ENCODE measurements at places on chromosomes 2 and 18.

DNA sequence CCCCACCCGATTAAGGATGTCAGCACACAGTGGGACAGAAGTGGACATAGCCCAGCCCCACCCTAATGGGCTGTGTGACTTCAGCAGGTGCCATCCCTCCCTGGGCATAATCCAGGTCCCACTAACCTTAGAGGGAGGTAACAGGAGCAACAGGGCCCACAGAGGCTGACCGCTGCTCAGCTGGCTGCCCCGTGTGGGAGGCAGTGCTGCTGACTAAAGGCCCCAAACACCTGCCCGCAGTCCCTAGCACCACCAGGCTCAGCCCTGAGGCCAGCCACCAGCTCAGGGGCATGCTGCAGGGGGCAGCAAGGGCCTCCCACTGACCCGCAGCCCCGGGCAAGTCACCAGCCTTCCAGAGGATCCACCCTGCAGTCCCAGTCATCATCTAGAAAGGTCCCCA is 14.6 kb downstream of the BIN1 start:
- no peak for DNase-seq

GRCh38 chr2:208090420-208090819 is 33.9 kb downstream of the CRYGD start:
- no peak for DNase-seq

GRCh38 chr2:137942037-137942832 is 22.0 kb upstream of the HNMT start:
- DNase-seq = no peak

DNA sequence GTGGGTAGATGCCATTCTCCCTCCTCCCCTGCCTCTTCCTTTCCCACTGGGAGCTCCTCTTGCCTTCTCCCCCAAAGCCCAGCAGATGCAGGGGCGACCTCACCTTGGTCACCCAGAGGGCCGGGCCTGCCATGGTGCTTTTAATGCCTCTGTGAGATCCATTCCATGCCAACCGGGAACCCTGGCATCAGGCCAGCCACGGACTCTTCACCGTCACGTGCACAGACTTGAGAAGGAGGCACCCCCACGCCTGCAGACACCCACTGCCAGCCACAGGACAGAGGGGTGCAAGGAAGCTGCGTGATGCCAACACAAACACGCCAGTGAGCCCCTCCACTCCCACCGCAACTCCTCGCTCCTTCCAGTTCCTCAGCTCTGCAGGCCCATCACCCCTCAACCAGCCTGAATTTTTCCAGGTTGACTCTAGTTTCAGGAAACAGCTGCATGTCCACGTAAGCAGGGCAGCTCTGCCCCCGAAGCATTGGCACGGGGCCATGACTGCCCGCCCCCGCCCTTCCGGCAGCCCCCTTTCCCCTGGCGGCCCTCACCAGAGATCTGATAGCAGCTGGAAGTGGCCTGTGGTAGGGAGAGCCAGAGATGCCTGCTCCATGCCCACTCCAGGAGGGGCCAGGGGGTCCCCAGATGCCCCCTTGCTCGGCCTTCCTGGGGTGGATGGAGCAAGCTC is 50.8 kb downstream of the DNMT3A start:
- DNase-seq = no peak

DNA sequence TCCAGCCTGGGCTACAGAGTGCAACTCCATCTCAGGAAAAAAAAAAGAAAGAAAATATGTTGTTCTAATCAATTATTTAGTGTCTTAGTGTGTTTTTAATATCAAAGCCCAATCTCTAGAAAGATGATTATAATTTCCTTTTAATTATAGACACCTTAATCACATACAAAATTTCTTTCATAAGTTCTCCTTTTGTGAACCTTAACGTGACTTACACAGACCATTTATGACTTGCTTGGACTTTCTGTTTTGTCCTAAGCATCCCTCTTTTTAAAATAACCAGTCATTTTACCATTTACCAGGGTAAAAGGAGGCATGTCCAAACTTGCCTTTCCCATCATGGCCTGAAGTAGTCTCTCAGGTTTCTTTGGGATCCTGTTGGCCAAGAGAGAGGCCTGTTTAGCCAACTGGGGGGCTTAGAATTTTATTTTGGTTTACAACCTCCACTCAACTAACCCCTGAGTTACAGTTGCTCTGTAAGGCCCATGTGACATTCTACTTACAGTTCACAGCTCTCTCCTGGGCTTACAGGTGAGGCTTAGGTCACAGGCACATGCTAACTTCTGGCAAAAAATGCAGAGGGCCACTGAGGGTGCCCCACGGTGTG is 23.9 kb upstream of the GPR155 start:
- no peak for DNase-seq

GRCh38 chr2:52918551-52918950 is 849.1 kb upstream of the CHAC2 start:
- DNase-seq = no peak

- DNase-seq = no peak
Observed at GRCh38 chr2:70793450-70793849, 3.0 kb upstream of the FIGLA start.

DNA sequence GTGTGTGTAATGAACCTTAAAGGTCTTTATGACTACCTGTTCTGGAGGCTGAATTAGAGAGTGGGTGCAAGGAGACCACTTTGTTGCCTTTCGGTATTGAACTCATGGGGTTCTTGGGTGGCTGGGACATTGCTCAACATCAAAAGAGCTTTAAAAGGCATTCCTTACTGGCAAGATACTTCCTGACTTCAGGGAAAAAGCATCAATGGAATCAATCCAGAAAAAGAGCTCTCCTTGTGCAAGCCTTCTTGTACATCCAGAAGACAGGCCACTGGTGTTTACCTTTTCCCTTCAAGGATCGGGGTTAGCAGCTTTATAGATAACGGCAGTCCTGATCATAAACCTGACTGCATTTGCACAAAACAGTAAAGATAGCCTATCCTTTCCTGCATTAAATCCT is 9.5 kb downstream of the PNO1 start:
- DNase-seq = no peak

- no peak for DNase-seq
Observed at GRCh38 chr2:232976666-232977437, 36.2 kb downstream of the NGEF start.

- no peak for DNase-seq
Observed at GRCh38 chr2:215830304-215830703, 183.0 kb downstream of the MREG start.

DNA sequence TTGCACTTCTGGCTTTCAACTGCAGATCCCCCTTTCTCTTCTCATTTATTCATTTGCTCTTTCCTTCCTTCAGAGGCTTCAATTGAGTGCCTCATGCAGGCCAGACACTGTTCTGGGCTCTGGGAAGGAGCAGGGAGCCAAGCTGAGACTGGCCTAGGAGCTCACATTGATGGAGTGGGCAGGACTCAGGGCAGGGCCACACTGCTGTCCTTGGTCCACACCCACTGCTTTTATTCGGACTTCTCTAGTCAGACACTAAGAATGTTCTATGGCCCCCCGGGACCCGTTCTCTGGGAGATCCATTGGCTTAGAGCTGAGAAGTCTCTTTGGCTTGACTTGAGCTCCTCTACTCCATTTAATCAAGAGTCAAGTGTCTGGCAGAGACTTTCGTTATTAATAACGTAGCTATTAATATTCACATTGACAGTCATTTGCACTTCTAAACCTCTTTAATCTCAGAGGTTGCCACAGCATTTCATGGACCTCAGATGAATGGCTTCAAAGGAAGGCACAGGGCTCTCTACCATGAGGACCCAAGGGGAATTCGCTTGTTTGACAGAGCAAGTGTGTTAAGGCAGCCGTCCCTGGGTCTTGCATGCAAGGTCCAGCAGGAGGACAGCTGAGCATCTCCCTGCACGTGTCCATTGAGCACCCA is 20.1 kb downstream of the SH3RF3 start:
- no peak for DNase-seq

DNA sequence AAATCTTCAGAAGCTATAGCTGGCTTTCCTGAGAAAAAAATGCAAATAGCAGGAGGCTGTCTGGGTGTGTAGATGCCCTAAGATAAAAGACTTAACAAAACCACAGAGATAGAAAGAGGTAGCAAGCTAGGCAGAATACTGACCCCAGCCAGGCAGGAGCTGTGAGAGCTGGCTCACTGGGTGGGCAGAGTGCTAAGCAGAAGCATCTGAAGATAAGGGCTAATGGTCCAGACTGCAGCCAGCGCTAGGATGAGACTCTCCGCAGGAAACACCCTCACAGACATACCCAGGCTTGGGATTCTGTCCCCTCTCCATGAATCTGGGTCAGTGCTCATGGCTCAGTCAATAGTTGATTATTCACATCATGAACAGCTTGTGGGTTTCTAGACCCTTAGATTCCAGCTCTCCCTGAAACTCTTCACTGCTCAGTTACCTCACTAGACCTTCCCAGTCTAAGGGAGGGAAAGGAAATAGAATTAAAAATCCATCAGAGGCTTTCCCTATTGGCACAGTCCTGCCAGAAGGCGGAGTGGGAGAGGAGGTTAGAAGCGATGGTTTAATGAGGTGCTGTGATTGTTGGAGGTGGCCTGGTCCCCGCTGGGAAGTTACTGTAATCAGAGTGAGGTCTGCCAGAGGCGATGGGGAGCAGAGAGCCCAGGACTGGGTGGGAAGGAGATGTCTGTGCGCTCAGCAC is 21.4 kb upstream of the CCBE1 start:
- no peak for DNase-seq

DNA sequence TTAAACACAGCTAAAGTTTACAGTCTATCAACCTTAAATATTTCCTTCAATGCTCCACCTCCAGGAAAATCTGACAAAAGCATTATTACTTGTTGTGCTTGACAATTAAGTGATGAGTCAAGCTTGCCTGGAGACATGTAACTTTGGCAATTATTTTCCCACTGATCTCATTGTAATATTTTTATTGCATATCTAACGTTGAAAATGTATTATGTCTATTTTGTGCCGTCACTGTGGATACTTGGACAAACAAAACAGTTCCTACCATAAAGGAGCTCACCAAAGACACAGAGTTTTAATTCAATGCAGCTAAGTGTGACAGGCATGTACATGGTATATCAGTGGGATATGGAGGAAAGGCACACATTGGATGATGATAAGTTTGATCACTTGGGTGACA is 24.7 kb downstream of the RNF103 start:
- DNase-seq = no peak

- DNase-seq = no peak
Observed at GRCh38 chr2:225894236-225894980, 494.9 kb downstream of the NYAP2 start.

GRCh38 chr2:119760956-119761275 is 1.2 kb downstream of the PTPN4 start:
- DNase-seq = no peak

DNA sequence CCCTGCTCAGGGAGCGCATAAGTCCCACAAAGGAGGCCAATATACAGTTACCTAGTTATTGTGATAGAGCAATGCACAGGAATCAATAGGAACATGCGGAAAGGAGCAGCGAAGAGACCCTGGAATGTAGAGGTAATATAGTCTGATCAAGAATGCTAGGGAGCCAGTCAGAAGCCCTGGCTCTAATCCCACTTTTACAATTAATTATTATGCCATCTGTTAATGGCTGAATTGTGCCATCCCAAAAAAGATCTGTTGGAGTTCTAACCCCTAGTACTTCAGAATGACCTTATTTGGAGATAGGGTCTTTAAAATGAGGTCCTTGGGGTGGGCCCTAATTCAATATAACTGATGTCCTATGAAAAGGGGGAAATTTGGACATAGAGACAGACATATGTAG is 7.7 kb upstream of the SPATS2L start:
- DNase-seq = no peak

DNA sequence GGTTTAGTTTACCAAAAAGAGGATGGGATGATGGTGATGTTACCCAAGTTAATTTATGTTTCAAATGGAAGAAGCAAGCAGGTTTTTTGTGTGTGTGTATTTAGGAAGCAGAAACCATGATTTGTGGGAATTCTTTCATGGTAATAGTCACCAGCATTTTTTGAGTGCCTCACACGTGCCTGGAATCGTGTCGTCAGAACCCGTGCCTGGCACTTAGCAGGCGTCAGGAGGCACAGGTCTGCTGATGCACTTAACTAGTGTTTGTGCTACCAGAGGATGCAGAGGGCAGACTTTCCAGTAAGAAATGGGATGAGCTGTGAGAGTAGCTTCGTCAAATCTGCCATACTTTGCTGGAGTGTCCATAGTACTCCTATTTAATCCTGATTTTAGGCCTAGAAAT is 41.1 kb downstream of the LYPD6 start:
- no peak for DNase-seq

DNA sequence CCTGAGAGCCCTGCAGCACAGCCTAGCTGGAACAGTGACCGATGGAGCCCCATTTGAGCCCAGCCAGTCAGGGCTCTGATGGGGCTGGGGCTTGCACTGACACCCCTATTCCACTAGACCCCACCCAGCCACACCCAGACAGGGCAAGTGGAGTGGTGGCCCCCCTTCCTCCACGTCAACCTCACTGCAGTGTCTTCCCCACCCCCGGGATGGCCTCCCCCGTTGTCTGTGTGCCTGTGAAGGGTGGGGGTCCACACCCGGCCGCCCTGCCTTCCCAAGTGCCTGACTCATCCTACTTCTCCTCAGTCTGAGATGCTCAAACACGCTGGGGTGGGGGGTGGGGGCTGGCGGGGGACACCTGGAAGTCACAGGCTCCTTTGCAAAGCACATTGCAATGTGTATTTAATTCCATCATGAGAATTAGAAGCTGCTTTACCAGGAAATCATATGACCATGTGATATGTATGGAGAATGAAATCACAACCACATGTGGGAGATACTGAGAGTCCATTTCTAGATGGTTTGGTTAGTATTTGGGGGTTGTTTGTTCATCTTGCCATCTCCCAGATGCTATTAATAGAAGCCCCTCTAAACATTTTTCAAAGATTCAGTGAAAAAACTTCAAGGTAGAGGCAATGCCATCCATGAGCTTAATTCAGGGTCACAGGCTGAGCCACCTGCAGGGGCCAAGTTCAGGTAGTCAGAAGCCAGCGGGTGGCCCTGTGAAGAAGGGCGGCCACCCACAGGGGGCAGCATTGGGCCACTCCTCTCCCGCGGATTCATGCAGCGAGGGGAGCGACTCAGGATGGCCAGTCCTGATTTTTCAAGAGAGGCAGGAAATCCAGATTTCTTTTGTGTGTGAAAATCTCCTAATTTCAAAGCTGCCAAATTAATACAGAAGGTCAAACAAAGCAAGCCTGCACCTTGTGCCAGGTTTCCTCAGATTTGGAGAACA is 22.7 kb upstream of the GMPPA start:
- peak; percentile 71 for DNase-seq

GRCh38 chr18:3500016-3500415 is 50.0 kb downstream of the TGIF1 start:
- DNase-seq = no peak

GRCh38 chr2:151570191-151570590 is 160.5 kb downstream of the RIF1 start:
- no peak for DNase-seq

GRCh38 chr2:121608967-121609366 is 40.3 kb downstream of the CLASP1 start:
- no peak for DNase-seq

DNA sequence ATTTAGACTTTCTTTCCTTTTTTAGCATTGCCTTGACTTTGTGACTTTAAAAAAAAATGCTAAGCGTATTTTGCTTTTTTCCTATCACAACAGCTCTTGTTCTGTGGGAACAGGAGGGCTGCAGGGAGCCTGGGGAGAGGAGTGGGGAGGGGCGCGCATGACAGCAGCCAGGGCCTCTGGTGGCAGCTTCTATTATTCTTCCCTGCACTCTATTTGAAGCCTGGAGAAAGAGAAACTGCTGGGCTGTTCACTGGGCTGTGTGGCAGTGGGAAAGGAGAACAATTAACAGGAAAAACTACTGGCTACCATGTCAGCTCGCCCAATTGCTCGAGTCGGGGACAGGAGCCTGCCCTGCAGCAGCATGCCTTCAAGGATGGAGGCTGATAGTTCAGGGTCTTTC is 119.0 kb upstream of the ZBTB14 start:
- DNase-seq = no peak

GRCh38 chr18:62773691-62774090 is 58.4 kb downstream of the PHLPP1 start:
- no peak for DNase-seq
